ENCODE measurements at places on chromosomes 3 and 15.

DNA sequence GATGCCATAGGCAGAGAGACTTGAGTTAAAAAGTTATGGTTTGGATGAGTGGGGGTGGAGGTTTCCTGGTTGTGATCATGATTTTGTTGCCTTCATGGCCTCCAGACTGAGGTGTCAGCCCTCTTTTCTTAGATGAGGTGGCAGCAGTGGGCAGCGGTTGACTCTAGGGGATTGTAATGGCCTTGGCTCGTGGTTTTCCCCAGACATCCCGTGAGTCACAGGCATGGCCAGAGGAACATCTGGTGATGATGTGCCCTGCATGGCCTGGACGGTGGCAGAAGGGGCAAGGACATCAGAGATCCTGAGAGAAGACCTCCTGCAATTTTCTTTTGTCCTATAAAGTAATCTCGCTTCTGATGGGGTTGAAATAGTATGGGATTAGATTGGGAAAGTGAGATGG lies 12.4 kb downstream of the RETNLB start:
- DNase-seq, result no peak

GRCh38 chr3:153680526-153680925 lies 440.7 kb upstream of the ARHGEF26 start:
- DNase-seq, result no peak

DNA sequence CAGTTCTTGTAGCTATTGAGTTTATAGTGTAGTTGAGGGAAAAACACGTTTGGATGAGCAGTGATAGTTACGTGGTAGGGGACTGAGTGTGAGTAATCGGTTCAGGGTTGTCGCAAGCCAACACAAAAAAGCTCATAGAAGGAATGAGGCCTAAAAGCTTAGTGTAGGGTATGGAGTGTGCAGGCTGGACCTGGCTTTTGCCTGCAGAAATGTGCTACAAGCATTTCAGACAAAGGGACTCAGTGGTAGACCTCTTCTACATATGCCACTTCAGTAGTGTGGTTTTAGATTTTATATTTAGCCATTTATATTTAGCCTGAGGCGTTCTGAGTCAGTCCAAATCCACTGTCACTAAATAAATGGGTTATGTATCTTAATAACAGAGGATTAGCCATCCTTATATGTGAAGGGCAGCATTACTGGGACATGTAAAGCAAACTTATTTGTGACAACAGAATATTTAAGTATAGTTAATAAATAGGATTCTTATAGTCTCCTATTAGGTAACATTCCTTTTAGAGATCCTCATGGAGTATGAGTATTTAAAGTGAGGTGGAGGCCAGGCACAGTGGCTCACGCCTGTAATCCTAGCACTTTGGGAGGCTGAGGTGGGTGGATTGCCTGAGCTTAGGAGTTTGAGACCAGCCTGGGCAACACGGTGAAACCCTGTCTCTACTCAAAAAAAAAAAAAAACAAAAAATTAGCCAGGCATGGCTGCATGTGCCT lies 21.8 kb downstream of the ATP2C1 start:
- DNase-seq, result no peak

DNA sequence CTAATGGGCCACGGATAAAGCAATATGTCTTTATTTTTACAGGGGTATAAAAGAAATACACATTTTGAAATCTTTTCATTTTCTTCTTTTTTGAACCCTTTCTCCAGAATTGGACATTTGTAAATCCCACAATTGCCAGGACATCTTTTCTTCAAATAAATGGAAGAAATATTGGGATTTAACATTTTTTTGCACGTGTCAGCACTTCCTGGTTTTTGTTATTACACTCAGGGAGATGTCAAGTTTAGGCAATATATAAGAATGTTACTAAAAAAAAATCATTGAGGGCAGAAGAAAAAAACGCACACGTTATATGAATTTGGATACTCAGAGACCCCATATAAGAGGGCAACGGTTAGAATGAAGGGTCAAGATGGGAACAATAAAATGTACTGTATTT lies 78.3 kb upstream of the TMCO5A start:
- DNase-seq, result no peak

GRCh38 chr15:71136793-71137518 lies 21.7 kb downstream of the THSD4 start:
- DNase-seq, result no peak

DNA sequence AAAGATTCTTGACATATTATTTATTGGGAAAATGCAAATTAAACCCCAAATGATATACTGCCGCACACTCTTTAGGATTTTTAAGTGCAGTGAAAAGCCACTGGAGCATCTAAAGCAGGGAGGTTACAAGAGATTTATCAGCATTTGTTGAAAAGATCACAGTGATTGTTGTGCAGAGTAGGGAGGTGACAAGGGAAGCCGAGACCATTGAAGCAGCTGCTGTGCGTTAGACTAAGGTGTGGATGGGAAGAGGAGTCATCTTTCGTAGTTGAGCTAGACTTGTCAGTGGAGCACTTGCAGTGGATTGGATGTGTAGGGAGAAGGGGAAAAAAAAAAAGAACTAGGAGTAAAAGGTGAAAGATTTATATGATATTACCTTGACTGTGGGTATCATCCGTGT lies 854.6 kb downstream of the NTRK3 start:
- DNase-seq, result no peak

GRCh38 chr15:74050556-74051234 lies 31.7 kb downstream of the GOLGA6A start:
- no peak for DNase-seq

- DNase-seq, result no peak
Measured at GRCh38 chr3:116563351-116563750, 118.1 kb upstream of the LSAMP start.

DNA sequence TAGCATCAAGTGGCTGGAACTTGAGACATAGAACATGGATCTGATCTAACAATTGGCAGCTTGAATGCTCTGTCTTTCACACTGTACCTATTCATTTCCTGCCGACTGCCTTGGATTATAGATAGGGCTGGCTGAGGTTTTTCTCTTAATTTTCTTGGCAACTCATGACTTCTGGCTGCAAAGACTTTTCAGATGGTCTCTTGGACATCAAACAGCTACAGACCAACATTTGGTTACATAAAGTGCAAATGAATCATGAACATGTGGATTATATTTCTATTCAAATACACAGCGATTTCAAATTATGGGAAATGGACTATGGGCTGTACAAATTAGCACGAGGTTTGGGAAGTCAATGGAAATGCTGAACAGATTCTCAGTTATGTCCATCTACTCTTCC lies 26.2 kb upstream of the IL16 start:
- DNase-seq, result no peak

GRCh38 chr3:108673988-108674661 lies 83.1 kb downstream of the RETNLB start:
- DNase-seq, result no peak

- no peak for DNase-seq
Measured at GRCh38 chr15:87843312-87843711, 413.2 kb downstream of the NTRK3 start.

GRCh38 chr15:64877435-64877834 lies 34.3 kb upstream of the ANKDD1A start:
- peak; percentile 86 for DNase-seq

- DNase-seq, result no peak
Measured at GRCh38 chr3:10238345-10239183, 9.7 kb upstream of the TATDN2 start.

DNA sequence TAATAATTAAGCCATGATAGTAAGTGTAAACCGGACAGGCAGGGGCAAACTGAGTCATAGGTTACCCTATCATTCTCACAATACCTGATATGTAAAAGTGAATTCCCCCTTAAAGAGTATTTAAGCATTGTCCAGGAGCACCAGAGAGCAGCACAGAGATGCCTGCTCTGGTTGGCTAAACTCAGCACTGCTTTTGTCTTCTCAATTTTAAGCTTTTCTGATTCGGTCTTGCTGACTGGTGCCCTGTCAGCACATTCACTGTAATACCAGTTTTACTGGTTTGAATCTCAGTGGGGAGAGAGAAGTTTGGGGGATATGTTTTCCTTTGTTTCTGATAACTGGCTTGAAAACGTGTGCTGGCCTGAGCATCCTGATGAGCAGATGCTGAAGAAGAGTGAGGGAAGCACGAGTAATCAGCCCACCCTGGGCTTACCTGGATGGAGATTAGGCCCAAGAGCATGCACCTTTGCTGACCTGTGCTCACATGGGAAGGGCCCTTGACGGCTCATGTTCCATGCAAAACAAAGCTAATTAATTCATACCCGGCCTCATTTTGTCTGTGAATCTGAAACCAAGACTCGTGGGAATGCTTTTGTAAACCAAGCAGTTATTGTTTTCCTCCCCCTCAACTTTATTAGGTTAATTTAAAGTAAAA lies 208.5 kb upstream of the MRPL3 start:
- DNase-seq, result no peak

DNA sequence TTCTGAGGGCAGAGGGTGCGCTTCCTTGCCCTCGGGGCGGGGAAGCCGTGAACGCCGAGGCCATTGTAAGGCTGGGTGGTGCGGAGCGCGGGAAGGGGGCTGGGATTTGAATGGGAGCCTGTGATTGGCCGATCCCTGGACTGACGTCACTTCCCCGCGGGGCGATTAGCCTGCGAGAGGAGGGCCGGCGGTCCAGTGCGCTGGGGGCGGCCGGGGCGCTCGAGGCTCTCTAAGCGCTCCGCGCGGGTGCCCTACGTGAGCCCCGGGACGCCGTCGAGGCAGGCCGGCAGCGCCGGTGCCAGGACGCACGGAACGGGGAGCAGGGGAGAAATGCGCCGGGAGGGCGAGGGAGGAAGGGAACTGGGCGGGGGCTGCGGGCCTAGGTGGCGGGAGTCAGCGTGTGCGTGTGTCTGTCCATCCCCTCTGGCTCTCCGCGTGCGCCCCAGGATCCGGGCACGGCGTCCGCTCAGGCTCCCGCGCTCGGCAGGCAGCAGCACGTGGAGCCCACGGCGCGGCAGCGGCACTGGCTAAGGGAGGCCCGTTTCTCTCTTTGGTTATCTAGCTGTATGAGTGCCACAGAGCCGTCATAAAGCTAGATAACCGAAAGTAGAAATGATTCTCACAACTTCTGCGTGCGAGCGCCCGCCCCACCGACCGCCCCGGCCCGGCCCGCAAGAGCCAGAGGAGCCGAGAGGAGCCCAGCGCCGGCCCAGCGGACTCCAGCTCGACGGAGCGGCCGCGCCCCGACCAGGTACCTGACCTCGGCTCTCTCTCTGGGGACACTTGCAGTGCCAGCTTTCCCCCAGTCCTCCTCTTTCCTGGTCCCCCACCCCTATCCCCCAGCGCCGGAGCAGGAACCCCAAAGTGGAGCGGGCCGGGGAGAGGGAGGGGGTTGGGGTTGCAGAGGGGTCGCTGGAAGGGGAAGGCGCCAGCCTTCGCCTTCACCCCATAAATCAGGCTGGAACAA lies 33.1 kb upstream of the POLG start:
- DNase-seq, result no peak

- no peak for DNase-seq
Measured at GRCh38 chr15:86919581-86919980, 839.9 kb downstream of the AGBL1 start.

GRCh38 chr3:187804745-187805121 lies 59.5 kb upstream of the BCL6 start:
- no peak for DNase-seq

DNA sequence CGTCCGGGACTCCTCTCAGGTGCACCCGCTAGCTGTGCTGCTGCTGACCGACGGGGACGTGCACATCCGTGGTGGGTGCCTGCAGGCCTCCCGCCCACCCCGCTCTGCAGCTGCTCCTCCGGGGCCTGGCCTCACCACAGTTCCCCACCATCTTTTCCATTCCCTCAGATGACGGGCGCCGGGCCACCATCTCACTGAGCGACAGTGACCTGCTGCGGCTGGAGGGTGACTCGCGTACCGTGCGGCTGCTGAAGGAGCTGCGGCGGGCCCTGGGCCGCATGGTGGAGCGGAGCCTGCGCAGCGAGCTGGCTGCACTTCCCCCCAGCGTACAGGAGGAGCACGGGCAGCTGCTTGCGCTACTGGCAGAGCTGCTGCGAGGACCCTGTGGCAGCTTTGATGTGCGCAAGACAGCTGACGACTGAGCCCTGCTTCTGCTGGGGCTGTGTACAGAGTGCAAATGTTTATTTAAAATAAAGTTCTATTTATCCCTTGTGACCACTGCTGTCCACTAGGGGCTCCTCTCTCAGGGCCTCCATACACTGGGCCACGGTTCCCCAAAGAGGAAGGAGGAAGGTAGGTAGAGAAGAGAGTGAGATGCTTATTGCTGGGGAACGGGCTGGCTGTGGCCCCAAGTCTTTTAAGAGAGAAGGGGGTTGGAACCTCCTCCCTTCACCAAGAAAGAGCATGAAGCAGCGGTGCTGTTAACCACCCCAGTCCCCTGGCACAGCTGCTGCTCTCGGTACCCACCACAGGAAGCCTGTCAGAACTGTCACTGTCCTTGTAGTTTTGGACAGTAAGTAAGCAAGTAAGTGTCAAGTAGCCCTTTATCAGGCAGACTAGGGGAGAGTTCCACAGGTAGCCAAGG lies 47.0 kb downstream of the DHX30 start:
- DNase-seq, result no peak

DNA sequence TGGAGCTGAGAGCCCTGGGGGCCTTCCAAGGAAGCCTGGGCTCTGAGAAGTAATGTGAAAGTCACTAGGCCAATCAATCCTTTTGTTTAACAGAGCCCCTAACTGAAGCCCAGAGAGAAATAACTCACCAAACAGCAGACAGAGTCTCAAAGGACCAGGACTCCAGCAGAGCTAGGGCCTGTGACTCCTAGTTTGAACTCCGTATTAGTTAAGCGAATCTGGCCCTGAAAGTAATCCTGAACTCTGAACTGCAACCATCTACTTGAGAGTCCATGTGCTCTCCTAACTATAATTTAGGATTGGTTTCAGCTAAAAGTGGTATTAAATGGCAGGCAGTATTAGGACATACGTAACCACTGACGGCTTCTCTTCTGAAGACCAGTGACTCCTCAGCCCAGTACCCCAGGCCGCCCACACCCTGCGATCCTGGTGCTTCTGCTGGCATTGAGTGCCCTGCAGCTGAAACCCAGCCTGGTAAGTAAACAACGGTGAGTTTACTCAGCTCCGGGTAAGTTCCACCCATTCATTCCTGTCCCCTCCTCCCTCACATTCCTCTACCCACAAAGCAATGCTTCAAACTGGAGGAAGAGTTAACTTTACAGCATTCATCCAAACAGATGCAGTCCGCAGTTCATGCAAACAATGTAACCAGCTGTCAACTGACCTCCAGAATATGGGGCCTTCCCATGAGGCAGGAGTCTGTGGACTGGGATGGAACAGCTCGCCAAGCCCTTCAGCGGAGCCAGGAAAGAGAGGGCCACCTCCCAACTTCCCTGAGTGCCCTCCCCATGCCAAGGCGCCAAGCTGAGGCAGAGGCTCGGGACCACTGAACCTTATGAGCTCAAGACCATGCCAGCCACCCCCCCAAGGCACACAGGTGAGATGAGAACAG lies 7.3 kb downstream of the MYO5C start:
- DNase-seq, result no peak

- no peak for DNase-seq
Measured at GRCh38 chr3:42149975-42150374, 58.8 kb downstream of the TRAK1 start.

DNA sequence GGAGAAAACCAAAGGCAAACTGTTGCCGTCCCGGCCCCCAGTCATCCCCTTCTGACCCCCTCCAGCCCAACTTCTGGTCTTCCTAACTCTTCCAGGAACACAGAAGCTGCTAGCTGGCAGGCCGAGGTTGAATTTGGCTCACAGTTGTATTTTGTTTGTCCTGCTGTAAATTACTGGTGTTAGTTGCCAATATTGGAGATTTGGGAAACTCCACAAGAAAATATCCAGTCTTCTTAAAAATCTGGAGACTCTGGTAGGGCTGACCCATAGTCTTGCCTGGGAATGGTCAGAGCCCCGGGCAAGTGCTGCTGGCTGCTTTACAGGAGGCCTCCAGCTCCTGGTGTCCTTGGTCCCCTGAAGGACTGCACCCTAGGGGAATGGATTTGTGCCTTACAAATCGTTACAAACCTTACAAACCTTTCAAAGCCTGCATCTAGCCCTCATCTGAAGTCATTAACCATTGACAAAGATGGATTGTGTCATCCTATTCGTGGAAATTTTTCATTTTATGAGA lies 112.0 kb upstream of the MCTP2 start:
- peak; percentile 76 for DNase-seq
